ENCODE measurements at places on chromosomes 2 and 18.

DNA sequence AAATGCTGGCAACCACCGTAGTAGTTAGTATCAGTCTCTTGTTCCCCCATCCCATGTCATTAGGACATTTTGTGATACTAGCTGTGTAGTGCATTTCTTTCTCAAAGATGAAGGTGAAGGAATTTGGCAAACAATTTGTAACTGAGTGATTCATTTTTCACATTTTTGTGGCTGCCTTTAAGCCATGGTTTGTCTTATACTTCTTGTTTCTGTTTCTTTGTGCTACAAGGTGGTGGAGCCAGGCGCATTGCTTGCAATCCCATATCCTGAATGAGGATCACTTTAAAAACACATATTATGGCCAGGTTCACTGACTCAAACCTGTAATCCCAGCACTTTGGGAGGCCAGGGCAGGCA is 40.6 kb downstream of the GPD2 start:
- DNase-seq, result no peak

- no peak for DNase-seq
Observed at GRCh38 chr2:150695451-150696135, 208.1 kb upstream of the RND3 start.

- no peak for DNase-seq
Observed at GRCh38 chr2:66896131-66896530, 461.2 kb downstream of the MEIS1 start.

- DNase-seq, result no peak
Observed at GRCh38 chr2:49861821-49862220, 707.5 kb upstream of the FSHR start.

- no peak for DNase-seq
Observed at GRCh38 chr2:9533663-9534062, 22.0 kb downstream of the ADAM17 start.

DNA sequence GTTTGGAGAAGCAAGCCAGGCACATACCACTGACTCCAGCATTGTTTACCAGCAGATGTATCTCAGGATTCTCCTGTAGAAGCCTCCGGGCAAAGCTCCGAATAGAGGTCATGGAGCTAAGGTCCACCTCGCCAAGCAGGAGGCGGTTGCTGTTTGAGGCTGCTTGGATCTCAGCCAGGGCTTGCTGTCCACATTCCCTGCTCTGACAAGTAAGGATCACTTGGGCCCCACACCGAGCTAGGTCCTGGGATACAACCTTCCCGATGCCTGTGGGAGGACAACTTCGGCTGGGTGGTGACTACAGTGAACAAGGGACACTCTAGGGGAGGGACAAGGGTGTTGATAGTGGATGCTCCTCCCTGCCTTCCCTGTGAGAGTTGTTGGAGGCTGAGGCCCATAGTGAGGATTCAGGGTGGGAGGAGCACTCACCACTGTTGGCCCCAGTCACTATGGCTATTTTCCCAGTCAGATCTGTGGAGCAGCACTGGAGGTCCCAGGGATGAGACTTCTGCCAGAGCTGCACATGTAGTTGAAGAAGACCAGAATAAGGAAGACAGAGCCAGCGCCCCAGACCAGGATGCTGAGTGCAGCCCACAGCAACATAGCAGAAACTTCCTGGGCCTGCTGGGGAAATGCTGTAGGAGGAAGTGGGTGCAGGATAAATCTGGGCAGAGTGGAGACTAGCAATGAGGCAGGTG is 8.3 kb downstream of the C2orf81 start:
- DNase-seq, result no peak

GRCh38 chr2:46983065-46983801 is 67.6 kb upstream of the MCFD2 start:
- DNase-seq, result no peak

- DNase-seq, result no peak
Observed at GRCh38 chr18:77701977-77702376, 452.3 kb downstream of the GALR1 start.

GRCh38 chr2:143792602-143793001 is 663.4 kb downstream of the ARHGAP15 start:
- DNase-seq, result no peak

GRCh38 chr2:43464590-43464989 is 131.2 kb downstream of the THADA start:
- DNase-seq, result no peak

- DNase-seq, result no peak
Observed at GRCh38 chr18:13982126-13982525, 66.8 kb upstream of the MC2R start.

- no peak for DNase-seq
Observed at GRCh38 chr2:3754280-3754679, 50.9 kb downstream of the DCDC2C start.

- DNase-seq, result no peak
Observed at GRCh38 chr18:57052173-57052572, 94.7 kb upstream of the BOD1L2 start.

DNA sequence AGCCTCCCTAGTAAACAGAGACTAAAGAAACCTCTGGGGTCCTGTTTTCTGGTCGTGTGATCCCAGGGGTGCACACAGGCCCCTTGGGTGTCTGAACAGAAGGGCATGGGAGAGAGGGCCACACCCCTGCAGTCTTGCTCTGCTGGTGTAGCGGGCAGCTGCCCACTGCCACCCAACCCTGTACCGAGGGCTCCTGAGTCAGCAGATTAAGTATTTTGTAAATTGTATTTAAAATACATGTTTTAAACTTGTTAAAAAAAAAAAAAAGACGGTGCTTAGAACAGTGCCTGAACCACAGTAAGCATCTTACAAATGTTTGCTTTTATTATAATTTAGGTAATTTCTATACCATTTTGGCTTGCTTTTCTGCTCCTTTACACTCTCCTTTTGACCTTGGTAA is 113.7 kb downstream of the TANC1 start:
- DNase-seq, result no peak

- DNase-seq, result no peak
Observed at GRCh38 chr18:27985832-27986231, 191.1 kb downstream of the CDH2 start.

DNA sequence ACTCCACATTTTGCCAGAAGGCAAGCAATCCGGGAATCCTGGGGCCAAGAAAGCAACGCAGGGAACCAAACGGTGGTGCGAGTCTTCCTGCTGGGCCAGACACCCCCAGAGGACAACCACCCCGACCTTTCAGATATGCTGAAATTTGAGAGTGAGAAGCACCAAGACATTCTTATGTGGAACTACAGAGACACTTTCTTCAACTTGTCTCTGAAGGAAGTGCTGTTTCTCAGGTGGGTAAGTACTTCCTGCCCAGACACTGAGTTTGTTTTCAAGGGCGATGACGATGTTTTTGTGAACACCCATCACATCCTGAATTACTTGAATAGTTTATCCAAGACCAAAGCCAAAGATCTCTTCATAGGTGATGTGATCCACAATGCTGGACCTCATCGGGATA is 26.8 kb downstream of the B3GNT2 start:
- DNase-seq, result no peak

DNA sequence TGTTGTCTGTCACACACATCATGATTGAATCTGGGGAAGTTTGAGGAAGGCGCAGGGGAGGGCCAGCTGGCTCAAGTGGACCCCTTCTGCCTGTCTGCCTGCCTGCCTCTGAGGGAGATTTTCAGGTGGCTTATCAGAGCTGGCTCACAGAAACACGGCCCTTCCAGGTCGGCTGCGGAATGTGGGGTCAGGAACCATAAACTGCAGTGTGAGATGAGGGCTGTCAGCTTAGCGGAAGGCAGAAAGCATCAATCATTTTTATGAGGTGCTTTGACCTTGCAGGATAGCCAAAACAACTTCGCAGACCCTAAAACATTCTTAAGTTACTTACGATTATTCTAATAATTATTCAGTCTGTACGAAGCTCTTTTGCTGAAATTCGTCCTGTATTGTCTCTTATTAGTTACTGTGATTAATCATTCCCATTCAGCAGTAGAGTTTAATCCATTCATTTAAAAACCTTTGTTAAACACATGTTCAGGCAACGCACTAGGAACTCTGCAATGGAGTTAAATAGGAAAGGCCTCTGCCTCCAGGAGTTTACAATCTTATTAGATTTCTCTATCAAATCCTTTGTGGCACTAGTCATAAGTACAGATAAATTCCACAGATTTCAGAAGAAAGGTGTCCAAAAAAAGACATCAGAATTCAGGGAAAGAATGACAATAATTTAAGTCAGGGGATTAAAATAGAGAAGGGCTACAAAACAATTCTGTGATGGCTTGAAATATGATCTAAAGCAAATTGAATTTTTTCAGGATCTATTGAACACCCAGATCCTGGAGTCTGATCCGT is 371.6 kb downstream of the HRH4 start:
- DNase-seq, result no peak

DNA sequence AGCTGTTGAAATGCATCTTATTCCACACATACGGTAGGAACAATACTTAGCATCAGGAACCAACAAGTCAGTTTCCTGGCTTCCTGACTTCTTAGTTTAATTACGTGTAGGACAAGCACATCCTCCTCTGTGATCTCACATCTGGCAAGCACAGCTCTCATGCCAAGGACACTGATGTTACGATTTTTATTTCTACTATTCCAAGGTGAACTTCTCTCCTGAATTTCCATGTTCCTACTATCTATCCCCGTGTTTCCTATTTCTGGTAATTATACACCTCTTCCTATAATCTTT is 374.0 kb downstream of the NCKAP5 start:
- no peak for DNase-seq

Data from SHP77 (cell line).